ENCODE measurements at places on chromosomes 5 and 9.

GRCh38 chr5:68252673-68253623, 37.4 kb downstream of the PIK3R1 start:
- peak; percentile 39 for DNase-seq

DNA sequence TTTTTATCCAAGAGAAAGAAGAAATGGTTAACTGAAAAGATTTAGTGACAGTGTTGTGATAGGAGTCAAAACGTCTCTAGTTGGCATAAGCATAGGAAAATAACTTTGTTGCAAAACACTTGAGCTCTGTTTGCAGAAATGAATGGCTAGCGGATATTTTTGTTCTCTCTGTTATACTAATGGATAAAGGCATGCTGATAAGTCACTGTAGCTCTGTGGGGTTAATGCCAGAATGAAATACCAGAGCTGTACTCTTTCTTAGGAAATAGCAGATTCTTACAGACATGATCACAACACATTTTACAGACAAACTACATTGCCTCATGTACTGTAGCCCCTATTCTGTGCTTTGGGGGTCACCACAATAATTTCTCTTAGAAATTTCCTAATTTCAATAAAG, 202.8 kb downstream of the DMRTA1 start:
- DNase-seq: no peak

DNA sequence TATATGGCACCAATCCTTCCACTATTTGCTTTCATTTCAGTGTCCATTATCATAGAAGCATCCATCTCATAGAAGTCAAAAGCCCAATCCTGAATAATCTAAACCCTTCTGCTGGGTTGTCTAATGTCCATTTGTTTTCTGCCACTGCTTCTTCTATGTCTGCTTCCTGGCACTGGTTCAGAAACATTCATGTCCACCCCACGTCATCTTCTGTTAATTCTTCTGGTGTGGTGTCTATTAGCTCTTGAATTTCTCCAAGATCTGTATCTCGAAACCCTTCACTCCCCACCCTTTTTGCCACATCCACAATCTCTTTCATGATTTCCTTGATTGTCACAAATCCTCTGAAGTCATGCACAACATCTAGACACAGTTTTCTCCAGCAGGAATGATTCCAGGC, 23.2 kb upstream of the GOLGA1 start:
- no peak for DNase-seq

DNA sequence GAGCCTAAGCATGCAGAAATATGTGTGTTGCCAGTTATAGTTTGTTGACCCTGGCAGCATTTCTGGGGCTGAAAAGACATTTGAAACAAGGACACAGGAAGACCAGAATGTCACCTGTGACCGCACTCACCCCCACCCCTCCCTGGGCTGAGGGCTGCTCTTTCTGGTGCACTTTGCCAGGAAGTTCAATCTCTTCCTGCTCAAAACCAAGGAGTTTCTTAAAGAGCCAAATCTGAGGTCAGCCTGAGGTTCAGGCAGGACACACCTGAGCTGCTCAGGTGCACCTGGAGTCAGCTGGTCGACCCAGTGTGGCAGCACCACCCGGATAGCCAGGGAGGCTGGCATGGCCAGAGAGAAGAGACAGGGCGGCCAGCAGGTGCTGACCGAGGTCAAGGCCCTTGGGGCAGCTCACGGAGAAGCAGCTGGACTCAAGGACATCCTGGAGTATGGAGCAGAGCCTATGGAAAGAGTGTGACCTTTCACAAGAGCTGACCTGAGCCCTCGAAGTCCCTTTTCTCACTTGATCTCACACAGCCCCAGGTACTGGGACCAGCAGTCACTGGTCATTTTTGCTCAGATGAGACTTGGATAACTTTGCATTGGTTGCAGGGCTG, 376.9 kb upstream of the IRX4 start:
- DNase-seq: no peak

- DNase-seq: no peak
These were observed 18.2 kb downstream of the RUSC2 start for GRCh38 chr9:35508069-35508468.

- DNase-seq: no peak
These were observed 49.5 kb downstream of the CAMSAP1 start for GRCh38 chr9:135857843-135858242.

- peak; percentile 53 for DNase-seq
These were observed 984 bp downstream of the STXBP1 start for GRCh38 chr9:127612939-127613582.

DNA sequence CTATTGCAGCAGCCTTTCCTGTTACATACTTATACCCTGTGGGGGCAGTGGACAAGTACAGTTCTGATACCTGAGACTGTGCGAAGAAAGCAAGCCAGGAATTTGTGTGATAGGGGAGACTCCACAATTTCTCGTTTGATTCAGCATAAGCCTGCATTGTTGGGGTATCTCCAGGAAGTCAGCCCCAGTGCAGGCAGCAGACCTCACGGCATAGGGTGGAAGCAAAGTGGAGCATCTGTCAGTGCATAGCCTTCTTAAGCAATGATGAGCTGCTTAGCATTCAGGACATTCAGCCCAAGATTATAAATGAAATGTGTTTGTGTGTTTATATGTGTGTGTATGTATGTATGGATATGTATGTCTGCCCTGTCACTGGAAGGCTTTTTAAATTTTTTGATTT, 157.0 kb downstream of the SH3GL2 start:
- DNase-seq: no peak

- DNase-seq: no peak
These were observed 32.0 kb upstream of the DMRT2 start for GRCh38 chr9:1018121-1018520.

GRCh38 chr5:124234022-124234769, 512.2 kb downstream of the ZNF608 start:
- peak; percentile 7 for DNase-seq

GRCh38 chr5:112684737-112685136, 52.9 kb upstream of the APC start:
- DNase-seq: no peak

GRCh38 chr9:116212986-116213692, 59.5 kb downstream of the PAPPA start:
- DNase-seq: no peak

- DNase-seq: no peak
These were observed 474.0 kb upstream of the RGMB start for GRCh38 chr5:98299435-98299834.

- DNase-seq: no peak
These were observed 303.0 kb upstream of the PDE4D start for GRCh38 chr5:60196385-60197113.

GRCh38 chr9:21381448-21382339, 3.5 kb downstream of the IFNA2 start:
- DNase-seq: peak; percentile 55

GRCh38 chr5:65867542-65868195, 58.7 kb upstream of the ERBIN start:
- DNase-seq: no peak

GRCh38 chr9:6819112-6819511, 61.3 kb downstream of the KDM4C start:
- no peak for DNase-seq

DNA sequence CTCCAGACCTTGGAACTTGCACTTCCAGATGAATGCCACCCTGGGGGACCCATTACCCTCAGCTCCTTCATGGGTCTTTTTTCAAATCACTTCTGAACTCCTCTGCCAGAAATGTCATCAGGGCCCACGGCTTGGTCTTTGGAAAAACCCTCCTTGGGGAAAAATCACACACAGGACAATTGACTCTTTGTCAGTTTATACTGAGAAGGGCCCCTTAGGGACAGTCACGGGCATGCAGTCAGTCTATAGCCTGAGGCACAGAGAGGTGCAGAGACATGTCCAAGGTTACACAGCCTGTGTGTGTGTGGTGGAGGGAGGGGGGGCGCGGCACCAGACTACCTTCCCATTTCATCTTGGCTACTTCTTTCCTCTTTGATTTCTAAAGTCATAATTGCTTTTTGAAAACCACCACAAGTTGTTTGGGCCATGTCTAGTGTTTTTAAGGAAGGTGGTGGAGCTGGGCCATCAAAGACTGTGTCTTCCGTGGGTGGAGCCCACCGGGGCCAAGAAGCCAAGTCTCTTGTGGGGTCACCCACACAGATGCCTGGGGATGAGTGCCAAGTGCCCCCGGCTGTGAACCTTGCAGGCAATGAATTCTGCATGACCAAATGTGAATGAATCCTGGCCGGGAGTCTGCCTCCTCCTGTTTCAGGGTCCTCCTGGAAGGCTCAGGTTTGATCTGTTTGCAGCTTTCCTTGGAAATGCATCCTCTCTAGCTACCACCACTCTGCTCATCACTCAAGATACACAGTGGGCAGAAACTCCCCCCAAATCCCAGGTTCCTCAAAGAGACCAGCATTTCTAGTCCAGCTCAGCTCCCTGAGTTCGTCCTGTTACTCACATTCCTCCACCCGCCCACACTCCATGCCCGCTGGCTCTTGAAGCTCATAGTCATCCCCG, 200.1 kb upstream of the TBC1D2 start:
- no peak for DNase-seq

DNA sequence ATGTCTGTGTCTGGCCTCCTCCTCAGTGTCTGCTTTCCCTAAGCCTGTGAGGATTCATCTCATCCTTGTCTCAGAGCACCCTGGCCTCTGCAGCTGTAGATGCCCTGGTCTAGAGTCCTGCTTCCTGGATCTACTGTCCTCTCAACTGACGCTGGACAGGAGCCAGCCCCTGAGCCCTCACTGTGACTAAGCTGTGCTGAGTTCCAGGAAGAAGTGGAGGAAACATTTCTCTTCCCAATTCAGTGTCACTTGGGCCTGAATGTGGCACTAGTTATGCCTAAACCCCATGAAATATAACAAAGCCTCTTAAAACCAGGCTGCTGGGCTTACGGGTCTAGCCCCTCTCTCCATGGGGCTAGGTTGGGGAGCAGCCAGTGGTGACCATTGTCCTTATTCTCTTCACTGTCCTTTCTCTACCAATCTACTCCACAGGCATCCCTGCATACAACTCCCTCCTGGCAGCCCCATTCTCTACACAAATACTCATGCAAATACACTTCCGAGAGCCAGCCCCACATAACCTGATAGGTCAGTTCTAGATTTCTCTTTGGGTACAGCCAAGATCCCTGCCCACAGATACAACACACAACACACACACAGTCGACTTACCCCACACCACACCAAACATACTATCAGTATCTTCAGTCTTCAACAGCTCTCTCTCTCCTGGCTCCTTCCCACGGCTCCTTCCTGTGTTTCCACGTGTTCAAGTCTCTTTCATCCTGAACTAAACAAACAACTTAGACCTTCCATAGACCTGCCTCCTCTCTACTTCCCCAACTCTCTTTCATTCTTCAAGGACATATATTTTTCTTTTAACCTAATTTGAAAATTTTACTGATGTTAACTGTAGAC, 220.8 kb downstream of the SNX18 start:
- no peak for DNase-seq

DNA sequence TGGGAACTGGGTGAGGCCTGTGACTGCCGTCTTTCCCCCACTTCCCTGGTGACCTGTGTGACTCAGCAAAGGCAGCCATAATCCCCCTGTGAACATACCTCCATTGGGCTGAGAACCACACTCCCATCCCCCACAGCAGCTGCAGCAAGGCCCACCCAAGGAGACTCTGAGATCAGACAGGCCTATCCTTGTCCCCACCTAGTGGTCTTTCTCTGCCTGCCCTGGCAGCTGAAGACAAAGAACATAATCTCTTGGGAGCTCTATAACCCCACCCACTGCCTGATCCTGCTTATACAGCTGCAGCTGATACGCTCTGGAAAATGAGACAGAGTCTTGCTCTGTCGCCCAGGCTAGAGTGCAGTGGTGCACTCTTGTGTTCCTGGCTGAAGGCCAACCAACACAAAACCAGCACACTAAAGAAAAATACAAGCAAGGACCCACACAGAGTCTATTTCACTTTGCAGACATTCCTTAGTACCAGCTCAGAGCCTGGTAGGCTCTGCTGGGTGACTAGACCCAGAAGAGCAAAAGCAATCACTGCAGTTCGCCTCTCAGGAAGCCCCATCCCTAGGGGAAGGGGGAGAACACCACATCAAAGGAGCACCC, 106.7 kb downstream of the MCTP1 start:
- DNase-seq: peak; percentile 59
